ENCODE measurements at places on chromosomes 16 and 17. TPM values are rescaled to one million over a fixed set of nuclear protein-coding genes. Genes with fewer than 3 reads are reported as not detected.

DNA sequence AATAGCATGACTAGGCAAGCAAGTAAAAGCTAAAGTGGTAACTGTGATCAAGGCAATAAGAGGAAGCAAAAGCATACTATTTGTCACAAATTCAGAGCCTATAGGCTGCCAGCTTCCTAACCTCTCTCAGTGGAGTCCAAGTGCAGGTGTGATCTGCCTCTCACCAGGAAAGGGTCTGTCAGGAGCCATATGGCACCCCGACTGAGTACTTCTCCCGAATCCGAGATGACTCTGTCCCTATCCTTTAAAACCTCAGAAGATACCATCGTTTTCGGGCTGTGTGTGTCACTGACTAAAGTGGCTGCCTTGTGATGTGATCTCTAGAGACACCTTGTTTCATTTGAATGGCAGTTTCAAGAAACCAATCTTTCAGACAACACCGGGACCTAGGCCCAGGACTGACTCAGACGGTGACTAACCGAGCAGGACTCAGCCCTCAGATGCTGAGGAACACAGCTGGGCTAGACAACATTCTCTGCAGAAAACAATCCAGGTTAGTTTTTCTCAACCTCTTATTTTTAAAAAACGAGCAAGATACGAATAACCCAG is 63.6 kb downstream of the SMG6 start:
- DNase-seq: no peak

GRCh38 chr17:61579347-61579746 is 11.7 kb downstream of the NACA2 start:
- DNase-seq: no peak

- no peak for DNase-seq
These were observed 400.1 kb upstream of the ERCC4 start for GRCh38 chr16:13519871-13520270.

- no peak for DNase-seq
These were observed 5.3 kb upstream of the PPM1D start for GRCh38 chr17:60594734-60595133.

The CBX8 gene
- 2.5 TPM for polyA plus RNA-seq

The GDPD3 gene
- polyA plus RNA-seq: not detected

The FAHD1 gene
- polyA plus RNA-seq: 17.3 TPM

The PLA2G10 gene
- not detected for polyA plus RNA-seq

The RANBP10 gene
- 15.5 TPM for polyA plus RNA-seq

Data from CD14-positive monocyte (primary cell).